D721Med (cell line): ENCODE measurements at places on chromosomes 2 and 18.

- DNase-seq: no peak
Measured at GRCh38 chr2:227117852-227118251, 46.2 kb downstream of the COL4A4 start.

- no peak for DNase-seq
Measured at GRCh38 chr2:220585241-220585640, 957.8 kb downstream of the SLC4A3 start.

DNA sequence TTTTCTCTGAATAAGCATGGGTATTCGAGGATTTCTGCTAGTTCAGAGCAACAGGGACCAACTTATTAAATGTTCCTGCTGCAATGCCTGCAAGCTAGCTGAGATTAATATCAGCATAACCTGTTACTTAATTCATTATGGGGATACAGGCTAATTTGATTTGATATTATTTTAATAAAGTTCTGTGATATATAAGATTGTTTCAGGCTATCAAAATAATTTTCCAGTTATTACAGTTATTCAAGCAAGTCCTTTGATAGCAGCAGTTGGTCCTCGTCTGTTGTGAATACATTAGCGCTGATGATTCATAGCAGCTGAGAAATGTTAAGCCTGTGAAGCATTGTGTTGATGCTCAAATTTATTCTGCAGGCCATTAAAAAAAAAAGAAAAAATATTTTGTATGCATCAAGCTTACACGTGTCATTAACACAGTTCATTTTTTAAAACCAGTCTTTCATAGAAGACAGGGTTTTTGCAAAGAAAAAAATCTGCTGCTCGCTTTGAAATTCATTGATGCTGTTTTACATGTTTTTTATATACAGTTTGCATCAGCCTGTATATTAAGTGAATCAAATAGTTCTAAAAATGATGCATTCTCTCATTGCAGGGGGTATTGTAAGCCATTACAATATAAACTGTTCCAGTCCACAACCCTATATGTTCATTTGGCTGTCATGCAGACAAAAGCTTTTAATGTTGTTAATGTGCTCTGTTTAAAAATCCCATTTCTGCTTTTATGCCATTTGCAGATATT, 482.5 kb downstream of the BCL11A start:
- no peak for DNase-seq

DNA sequence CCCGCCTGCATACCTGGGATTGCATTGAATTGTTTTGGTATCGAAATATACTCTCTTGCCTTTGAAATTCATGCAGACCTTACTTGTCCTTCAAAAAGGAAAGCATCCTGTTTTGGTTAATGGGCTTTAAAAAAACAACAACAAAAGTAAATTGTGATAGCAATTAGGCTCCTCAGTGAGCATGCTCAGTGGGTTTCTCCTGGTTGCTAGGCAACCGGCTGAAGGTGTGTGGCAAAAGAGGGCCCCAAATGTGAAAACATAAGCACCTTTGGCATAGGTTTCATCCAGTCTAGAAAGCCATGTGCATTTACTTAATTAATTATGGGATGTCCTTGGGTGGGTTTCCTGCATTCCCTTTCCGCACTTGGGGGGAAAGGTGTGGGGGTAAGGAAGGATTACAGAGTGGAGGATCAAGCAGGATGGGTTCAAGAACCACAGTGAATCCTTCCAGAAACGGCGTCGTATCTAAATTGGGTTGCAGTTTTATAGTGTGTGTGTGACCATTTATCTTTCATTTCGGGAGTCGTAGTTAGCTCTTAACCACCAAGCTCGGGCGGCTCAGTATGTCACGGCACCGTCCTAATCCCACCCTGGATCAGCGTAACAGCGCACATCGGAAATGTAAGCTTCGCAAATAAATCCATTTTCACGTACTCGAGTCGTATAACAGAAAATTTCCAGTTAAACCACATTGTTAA, 274.9 kb upstream of the TCF4 start:
- DNase-seq: no peak

DNA sequence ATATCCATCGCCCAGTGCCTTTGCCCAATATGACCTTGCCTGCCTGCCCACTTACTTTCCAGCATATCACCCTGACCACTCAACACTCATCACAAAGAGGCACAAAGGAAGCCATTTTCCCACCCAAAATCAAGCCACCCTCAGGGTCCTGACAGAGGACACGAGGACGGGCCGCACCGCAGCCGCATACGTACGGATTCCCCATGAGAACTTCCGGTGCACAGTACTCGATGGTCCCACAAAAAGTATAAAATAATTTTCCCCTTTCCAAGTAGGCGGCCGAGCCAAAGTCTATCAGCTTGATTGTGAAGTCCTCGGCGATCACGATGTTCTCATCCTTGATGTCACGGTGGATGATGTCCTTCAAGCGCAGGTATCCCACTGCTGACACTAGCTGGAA, 10.0 kb upstream of the MTERF4 start:
- DNase-seq: no peak

GRCh38 chr18:10114717-10115463, 201.1 kb downstream of the VAPA start:
- no peak for DNase-seq

GRCh38 chr18:69689121-69689759, 258.4 kb downstream of the CD226 start:
- no peak for DNase-seq

DNA sequence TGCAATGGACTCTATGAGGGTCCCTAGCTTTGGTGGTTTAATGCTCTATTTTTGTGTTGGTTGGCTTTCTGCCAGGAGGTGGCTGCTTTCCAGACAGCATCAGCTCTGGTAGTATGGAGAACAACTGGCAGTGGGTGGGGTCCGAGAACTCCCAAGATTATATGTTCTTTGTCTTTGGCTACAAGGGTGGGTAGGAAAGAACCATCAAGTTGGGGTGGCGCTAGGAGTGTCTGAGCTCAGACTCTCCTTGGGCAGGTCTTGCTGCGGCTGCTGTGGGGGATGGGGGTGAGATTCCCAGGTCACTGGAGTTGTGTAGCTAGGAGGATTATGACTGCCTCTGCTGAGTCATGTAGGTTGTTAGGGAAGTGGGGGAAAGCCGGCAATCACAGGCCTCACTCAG, 976.1 kb upstream of the GYPC start:
- DNase-seq: no peak

DNA sequence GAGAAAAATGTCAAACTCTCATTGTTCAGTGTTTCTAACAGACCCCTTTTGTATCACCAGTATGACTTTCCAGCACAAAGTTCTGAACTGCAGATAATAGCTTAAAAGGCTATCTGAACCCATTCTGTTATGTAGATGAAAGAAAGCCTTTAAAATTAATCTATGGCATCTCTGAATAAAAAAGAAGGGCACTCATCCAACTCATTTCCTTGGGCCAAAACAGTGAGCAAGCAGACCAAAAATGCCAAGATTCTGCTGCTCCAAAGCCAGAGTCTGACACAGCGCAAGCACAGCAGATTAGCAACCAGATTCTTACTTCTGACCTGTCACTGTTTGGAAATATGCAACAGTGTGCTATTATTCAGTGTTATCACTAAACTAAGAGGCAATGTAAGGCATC, 22.6 kb upstream of the ITGA6 start:
- DNase-seq: no peak

- no peak for DNase-seq
Measured at GRCh38 chr18:10101729-10102128, 187.9 kb downstream of the VAPA start.

GRCh38 chr2:219473511-219473910, 25.2 kb upstream of the GMPPA start:
- no peak for DNase-seq

GRCh38 chr18:24189007-24189528, 50.2 kb downstream of the CABYR start:
- DNase-seq: no peak

DNA sequence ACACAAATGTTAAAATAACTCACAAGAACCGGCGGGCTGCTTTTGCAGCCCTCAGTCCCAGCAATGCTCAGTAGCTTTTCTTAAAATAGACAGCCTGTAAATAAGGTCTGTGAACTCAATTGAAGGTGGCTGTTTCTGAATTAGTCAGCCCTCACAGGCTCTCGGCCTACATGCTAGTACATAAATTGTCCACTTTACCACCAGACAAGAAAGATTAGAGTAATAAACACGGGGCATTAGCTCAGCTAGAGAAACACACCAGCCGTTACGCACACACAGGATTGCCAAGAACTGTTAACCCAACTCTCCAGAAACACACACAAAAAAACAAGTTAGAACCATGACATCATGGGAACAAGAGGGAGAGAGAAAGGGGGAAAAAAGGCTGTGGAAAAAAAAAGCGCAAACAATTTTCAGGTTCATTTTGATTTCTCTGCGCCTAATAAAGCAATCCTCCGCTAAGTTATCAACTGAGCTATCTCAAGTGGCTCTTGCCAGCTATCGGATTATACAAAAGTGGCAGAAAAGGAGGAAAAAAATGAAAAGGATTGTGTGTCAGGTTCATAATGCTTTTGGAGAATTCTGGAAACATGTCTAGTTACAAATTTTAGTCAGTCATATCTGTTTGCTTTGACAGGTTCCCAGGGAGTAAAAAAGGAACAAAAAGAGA, 89.1 kb downstream of the ZEB2 start:
- DNase-seq: no peak

DNA sequence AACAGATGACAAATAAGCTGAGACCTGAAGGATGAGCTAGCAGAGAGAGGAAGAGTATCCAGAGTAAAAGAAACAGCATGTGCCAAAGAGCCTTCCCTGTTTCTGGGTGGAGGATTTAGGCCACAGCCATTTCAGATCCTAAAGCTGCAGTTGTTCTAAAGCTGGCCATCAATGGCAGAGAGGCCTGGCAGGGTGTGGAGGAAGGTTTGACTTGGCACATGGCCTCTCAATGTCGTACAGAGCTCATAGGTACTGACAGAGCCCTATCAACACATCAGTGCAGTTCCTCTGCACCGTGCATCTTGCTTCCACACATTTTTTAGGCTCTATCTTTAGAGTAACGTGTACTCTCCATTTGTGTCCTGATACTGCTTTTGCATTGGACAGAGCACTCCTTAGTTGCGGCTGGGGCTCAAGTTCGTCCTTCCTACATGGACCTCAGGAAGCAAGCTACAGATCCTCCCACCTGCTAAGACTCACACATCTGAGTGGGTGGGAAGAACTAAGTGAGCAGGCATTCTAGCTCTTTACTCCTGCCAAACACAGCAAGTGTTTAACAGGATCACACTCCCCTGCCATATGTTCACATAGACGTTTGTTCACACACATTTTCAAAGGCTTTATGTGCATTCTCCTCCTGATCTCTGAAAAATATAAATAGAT, 3.0 kb upstream of the CHMP3 start:
- no peak for DNase-seq

GRCh38 chr18:45006934-45007333, 326.2 kb downstream of the SETBP1 start:
- DNase-seq: no peak
